Right renal pelvis (tissue), 4 donors: ENCODE measurements at places on chromosomes 11 and 22.
A peak's percentile ranks its signal among the peaks of the same experiment; 100 is the strongest.

DNA sequence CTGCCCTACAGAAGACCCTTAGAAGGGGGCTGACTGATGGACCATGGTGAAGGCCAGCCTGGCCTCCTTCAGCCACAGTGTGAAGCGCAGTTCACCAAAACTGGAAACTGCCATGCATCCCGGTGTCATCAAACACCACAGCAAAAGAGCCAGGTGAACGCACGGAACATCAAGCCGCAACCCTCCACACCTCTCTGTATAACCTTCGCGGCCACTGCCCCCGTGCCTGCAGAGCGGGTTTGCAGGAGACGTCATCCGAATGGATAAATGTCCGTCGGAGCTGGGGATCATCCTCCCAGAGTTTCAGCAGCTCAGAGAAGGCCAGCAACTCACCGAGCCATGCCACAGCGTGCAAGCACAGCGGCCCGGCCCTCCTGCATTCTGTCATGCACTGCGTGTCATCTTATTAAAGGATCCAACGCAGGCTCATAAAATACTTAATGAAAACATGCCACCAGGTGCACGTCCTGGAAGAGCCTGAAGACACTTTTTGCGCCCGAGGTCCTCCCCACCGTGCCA, 309.9 kb downstream of the BRD1 start:
- no peak for DNase-seq

DNA sequence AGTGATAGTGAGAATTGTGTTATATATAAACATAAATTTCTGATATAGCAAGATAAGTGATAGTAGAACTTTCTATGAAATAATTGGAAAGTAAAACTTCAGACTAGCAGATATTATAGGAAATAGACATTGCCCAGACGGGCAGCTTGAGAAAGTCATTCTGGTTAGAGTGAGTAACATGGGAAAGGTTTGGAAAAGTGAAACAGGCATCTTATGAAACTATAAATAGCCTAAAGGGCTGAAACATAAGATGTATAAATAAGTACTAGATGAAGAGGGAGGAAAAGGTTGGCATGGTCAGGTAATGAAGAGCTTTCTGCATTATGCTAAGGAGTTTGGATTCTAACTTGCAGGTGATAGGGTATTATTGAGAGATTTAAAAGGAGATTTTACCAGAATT, 101.3 kb downstream of the DYNC2H1 start:
- no peak for DNase-seq

- DNase-seq: no peak
Measured at GRCh38 chr11:76788661-76789442, 5.7 kb downstream of the TSKU start.

GRCh38 chr11:65438257-65439151, 15.9 kb downstream of the NEAT1 start:
- DNase-seq: no peak

DNA sequence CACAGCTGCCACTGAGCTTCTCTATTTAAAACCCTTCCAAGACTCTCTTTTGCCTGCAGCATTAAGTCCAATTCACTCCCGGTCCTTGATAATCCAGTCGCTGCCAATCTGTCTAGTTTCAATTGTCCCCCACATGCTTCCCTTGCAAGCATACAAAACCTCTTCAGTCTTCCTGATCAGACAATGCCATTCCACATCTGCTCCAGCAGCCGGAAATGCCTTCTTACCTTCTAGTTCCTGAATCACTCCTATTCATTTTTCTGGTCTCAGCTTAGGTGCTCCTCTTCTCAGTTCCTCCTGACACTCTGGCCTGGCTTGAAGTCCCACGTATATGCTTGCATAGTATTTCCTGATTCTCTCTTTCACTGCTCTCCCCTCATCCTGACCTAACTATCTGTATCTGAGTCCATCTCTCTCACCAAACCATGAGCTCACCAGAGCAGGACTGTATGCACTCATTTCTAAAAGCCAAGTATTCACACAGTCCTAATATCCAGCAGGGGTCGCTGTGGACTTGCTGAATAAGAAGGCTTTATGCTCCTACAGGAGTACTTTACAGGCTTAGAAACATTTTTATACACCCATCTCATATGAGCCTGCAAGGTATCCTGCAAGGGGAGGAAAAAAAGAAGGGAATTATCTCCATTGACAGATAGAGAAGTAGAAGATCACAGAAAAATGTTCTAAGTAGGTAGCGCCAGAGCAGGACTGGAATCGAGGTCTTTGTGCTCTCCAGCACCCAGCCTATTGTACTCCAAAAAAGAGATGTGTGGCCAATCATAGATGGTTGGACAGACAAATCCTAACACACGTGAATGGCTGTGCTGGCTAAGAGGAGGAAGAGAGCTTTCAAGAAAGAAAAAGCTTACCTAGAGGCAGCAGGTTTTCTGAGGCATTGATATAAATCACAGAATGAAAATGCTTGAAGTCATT, 19.2 kb downstream of the XRRA1 start:
- DNase-seq: peak; percentile 75

- no peak for DNase-seq
Measured at GRCh38 chr22:43427296-43428004, 15.6 kb downstream of the MPPED1 start.

GRCh38 chr11:30911247-30911646, 325.1 kb upstream of the MPPED2 start:
- DNase-seq: no peak

DNA sequence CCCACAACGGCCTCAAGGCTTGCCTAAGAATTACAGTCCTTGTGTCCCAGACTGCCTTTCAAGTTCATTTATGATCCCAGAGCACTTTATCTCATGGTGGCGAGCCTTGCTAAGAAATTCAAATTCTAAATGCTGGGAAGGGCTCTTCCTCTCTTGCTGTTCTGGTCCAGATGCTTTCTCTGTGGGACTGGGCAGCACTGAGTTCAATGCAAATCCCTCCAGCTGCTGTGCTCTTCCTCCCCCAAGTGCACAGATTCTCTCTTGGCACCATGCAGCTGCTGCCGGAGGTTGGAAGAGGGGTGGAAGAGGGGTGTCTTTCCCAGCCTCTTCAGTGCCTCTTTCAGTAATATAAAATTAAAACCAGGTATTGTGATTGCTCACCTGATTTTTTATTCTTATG, 828.0 kb downstream of the DLG2 start:
- no peak for DNase-seq

DNA sequence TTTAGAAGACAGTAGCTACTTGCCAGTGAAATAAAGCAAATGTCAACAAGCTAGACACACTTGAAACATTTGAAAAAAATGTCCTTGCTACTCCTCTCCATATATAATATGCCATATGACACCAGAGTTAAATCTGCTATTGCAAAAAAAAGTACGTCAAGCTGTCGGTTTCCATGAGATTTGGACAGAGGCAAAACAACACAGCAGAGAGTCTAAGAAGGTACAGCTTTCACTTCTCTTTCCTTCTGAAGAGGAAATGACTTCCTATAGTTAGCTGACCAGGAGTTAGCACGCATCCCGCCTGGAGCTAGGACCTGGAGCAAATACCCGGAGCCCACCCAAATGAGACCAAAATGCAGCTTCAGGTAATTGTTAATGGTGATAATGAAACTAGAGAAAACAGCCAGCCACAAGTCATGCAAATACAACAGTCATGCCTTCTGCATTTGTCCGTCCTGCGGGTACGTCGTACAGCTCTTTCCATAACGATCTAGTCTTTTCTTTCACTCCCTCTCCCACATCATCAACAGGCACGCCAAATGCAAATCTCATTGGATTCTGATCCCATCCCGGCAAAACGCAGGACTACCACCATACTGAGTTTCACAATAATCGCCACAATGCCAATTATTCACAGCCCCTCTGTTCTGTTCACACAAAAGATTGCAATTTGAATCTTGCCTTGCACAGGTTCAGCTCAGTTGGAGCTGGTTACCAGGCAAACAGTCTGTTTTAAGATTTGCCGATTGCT, 395.0 kb upstream of the CCDC90B start:
- DNase-seq: no peak

DNA sequence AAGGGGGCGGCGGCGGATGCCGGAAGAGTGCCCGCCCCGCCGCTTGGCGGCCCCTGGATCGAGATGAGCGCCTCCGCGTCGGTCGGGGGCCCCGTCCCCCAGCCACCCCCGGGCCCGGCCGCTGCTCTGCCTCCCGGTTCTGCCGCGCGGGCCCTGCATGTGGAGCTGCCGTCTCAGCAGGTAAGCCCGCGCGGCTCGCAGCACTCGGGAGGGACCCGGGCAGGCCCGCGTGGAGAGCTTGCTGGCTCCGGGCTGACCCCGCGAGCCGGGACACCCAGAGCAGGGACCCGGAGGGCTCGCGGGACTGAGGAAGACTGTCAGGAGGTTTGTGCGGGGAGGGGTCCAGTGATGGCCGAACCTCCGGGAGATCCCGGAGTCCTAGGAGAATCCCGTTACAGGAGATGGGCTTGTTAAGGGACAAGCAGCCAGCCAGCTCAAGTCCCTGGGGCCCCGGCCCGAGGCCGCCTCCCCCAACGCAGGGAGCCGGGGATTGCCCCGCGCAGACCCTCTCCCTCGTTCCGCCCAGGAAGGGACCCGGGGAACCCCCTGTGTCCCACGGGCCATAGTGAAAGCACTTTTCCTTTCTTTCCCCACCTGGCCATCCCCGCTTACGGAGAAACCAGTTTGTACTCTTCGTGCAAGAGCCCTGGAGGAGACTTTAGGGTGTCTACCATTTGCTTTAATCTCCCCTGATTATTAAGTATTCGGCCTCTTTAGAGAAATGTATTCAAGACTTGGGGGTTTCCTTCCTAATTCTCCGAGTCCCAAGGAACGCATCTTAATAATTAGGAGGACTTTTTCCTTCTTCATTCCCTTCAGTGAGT, 547 bp downstream of the UVRAG start:
- DNase-seq: no peak

DNA sequence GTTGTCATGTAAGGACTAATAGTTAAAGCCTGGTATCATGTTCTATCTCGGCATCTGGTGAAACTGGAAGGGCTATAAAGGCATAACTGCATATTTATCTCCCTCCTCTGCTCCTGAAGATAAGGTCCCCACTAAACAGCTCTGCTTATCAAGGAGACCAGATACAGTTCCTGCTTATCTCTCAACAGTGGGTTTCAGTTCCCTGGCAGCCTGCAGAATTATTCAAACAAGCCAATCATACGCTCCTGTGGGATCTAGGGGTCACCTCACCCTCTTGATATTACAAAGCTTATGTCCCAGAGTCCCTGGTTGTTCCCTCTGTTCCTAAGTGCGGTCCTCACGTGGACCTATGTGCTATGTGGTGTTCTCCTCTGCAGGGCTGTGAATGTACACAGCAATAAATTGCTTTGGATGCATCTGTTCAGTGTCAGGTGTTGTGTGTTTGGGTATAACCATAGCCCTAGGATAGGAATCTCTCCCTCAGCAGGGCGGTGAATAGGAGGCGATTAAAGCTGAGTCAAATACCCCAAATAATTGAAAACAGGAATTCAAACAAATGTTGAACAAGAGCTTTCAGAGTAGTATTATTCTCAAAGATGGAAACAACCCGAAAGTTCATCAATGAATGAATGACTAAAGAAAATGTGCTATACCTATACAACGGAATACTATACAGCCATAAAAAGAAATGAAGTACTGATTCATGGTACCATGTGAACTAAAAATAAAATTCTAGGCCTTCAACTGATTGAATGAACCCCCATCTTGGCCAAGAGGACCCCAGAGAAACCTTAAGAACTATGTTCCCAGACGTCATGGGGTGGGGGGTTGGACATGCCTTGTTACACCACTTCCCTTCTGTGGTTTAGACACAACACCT, 3.1 kb upstream of the OOSP4A start:
- no peak for DNase-seq

- no peak for DNase-seq
Measured at GRCh38 chr11:114087025-114087424, 27.5 kb downstream of the ZBTB16 start.

- no peak for DNase-seq
Measured at GRCh38 chr11:47125083-47125482, 51.6 kb downstream of the ARFGAP2 start.

- DNase-seq: peak; percentile 20
Measured at GRCh38 chr22:49230194-49230577, 597.5 kb downstream of the BRD1 start.

DNA sequence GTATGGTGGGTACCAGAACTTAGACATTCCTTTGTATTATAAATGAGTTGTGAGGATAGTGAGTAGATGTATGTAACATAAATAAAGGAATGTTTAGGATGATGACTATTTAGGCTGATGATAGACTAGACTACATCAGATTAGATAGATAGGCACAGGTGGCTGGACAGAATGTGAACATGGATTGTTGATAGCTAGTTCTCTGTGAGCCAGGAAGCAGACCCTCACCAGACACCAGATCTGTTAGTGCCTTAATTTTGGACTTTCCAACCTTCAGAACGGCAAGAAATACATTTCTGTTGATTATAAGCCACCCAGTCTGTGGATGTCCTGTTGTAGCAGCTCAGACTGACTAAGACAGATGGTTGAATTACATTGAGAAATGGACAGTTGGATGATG, 99.4 kb downstream of the SWAP70 start:
- DNase-seq: no peak

- no peak for DNase-seq
Measured at GRCh38 chr22:19457828-19458428, 10.4 kb upstream of the C22orf39 start.

DNA sequence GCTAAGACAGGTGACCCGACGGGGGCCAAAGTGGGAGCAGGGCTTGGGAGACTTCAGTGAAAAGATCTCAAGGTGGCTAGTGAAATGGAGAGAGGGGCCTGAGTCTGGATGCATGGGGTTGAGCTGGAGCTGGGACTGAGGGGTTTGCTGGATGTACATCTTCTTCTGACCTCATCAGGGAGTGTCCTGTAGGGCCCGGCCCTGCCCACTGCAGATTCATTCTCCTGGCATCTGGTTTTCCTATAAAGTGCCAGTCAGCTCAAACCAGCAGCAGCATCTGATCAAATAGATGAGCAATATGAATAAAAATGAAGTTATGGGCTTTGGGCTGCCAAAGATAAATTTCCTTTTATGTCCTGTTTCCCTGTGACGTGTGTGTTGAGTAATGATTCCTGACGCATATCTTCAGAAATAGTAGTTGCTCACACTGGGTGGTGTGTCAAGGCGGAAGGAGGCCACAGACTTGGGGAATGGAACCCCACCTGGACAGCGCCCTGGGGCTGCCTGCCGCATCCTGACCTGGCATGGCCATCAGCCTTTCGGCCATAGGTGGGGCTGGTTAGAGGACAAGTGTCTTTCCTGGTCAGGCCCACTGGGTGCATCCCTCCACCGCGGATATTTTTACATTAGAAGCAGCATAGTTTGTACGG, 135.4 kb downstream of the OSBP2 start:
- no peak for DNase-seq

DNA sequence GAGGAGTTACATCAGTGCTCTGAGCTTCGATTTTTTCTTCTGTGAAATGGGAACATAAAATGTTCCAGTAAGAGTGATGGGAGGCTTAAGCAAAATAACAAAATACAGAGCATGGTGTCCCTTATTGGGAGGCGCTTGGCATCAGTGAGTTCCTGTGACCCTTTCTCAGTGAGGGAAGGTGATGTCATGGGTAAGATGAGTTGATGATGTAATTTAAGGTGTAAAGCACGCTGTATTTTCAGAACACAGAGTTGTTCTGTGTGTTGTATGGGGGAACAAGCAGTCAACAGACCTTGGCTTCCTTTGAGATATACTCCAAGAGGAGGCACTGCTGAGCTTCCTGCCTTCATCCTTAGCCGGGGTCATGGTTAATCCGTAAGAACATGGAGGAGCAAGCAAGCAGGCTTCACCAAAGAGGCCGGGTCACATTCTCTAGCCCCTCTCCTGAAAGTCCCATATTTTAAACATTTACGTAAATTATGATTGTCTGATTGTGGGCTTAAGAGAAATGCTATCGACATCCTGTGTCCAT, 266.7 kb downstream of the LARGE1 start:
- DNase-seq: no peak
